Stimulated activated CD8-positive, alpha-beta memory T cell treated with anti-CD3 and anti-CD28 coated beads, Interleukin-15, amount 100 ng/mL, for 4 hours (primary cell): ENCODE measurements at places on chromosomes 5 and 9.

DNA sequence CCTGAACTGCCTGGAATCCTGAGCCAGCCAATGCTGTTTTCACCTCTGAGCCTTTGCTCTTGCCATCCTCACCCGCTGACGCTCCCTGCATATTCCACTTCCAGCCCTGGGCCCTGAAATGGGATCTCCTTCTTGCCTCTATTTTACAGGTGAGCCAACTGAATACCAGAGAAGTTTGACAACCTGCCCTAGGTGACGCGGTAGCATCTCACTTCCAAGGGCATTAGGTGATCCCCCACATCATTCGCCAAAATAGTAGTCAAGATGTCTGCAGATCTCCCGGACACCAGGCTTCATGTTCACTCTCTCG lies 43.5 kb downstream of the FOXI1 start:
- no peak for DNase-seq

DNA sequence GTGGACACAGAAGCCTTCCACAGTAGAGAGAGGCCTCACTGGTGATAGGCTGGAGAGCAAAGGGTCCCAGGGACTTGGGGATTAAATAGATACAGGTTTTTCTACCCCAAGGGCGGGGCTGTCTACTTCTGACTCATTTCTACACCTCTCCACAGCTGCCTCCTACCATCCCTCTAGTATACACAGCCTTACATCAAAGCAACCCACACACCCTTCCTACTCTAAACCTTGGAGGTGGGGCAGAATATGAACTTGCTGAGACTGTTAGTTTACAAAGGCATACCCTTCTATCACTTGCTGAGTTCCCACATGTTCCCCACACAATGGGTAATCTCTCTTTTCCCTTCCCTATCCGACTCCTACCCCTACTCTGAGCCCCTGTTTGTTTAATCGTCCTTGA lies 19.9 kb upstream of the PCA3 start:
- no peak for DNase-seq

GRCh38 chr5:10730043-10730351 lies 31.0 kb downstream of the DAP start:
- DNase-seq: no peak

DNA sequence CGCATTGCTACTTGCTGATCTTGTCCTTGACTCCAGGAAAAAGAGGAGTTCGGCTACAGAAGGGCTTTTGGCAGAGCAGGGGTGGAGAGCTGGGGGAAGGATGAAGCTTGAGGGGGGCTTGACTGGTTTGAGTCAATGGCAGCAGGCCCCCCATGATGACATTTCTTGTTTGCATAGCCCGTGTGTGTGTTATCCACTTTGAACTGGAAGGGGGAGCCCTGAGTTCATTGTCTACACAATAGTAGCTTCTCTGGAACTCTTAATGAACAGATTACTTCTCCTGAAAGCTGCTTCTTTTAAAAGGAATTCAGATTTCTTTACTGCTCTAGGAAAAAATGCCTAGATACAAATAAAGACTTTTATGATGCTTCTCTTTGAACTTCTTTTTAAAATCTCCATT lies 2.3 kb downstream of the IFNB1 start:
- DNase-seq: no peak

DNA sequence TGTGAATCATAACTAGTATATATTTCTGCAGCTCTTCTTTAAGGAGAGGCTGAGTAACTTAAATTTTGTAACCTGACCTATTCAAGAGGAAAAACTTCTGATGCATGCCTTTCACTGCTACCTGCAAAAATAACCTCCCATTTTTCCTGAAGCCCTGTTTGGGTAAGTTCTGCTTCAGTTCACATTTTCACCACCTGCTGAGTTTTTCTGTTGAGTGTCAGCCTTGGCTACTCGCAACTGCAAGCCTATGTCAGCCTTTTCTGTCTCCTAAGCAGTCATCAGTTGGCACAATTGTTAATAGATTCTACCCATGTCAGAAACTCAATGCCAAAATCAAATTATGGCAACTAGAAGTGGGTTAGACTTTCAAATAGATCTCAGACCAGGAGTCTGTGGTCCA lies 8.2 kb upstream of the TNFAIP8 start:
- no peak for DNase-seq

DNA sequence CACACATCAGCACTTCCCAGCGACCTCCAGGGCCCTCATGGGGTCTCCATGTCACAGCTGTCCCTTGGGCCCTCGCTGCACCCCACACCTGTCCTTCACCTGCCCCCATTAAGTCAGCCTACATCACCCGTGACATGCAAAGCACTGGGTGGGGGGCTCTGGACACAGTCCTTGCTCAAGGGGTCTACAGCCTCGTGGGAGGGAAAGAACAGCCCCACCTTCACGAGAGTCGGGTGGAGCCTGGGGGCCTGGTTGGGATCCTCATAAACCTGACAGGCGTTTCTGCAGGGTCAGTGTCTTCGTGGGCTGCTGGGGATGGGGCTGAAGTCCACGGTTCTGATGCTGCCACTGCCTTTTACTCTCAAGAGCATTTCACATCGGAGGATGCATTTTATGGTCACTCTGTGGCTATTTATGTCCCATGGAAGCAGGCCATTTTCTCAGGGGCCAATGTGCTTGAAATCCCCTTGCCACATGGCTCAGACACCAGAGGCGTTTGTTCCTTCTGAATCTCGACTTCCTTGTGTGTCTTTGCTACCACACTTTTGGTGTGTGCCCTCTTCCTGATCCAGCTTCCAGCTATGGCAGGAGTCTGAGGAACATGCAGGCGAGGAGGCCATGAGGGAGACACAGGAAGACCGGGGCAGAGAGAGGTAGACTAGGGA lies at the start of gene OR2V1:
TSS of gene OR2V1 (minus strand) at position 338 of the 665 bp plus-strand sequence. CDS start 5,865 bp downstream, outside the sequence.
- DNase-seq: no peak

DNA sequence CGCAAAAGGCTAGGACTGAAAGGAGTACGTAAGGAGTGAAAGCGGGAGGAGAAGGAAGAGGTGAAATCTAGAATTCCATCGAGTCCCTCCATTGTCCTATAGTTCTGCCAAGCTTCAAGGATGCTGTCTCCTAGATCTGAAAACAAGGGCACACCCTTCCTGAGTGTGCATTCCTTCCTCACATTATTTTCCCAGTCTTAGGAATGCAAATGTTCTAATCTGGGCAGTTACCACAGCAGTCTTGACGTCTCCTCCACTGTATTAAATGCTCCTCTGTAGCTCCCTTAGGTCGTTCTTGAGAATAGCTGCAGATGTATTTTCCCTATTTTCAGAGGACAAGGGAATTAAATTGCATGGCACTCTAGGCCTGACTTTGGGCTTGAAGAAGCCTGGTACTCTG lies 127.6 kb downstream of the SLIT3 start:
- DNase-seq: no peak

DNA sequence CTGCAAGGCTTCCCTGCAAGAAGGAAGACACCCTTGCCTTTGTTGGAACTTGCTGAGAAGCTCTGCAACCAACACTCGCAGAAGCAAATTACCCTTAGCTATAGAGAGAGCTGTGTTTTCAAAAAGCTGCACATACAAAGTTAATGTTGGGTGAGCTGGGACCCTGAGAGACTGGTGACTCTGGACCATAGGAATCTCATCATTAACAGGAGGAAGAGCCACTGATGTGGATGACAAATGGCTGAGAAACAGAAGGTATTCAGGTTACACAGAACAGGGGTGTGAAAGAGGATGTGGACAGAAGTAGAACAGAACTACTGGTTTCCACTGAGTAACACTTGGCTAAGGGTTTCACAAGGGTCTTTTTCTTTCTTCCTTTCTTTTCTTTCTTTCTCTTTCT lies 493.5 kb downstream of the IRX1 start:
- no peak for DNase-seq

DNA sequence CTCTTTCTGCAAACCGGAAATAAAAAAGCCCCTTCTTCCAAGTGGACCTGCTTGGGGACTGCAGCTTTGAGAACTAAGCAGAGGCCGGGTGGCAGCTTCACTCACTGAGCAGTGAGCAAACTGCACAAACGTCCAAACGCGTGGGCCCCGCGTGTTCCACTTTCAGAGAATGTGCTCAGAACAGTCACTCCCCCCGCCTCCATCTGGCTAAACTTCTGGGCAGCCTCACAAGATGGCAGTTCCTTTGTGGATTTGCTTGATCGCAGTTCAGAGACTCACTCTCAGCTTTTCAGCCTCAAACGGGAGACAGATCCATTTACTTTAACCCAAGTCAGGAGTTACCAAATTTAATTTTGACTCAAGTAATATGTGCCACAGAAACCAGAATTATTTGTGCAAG lies 216.6 kb downstream of the TLE1 start:
- DNase-seq: no peak

DNA sequence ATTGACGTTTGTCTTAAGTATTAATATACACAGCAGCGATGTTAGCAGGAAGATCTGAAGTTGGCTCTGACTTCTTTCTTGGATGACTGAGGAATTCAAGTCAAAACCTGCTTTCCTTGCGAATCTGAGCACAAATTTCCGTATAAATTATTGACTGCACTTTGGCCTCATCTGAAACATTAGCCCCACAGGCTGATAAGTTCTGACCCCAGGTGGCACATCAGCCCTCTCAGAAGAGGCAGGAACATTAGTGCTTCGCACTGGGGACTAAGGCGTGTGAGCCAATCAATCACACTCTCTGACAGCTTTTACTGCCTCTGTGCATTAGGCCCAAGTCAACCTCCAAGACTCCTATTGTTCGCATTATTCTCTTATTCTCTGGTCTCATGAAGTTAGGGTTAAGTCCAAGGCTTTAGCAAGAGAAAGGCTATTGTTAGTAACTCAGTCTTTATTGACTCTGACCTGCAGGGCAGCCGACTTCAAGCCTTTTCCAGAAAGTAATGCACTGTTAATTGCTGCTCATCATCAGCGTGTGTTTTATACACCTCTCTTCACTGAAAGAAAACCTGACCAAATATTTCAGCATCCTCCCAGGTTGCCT lies 84.2 kb downstream of the ZNF608 start:
- no peak for DNase-seq
